ENCODE measurements at places on chromosomes 6 and 20.

DNA sequence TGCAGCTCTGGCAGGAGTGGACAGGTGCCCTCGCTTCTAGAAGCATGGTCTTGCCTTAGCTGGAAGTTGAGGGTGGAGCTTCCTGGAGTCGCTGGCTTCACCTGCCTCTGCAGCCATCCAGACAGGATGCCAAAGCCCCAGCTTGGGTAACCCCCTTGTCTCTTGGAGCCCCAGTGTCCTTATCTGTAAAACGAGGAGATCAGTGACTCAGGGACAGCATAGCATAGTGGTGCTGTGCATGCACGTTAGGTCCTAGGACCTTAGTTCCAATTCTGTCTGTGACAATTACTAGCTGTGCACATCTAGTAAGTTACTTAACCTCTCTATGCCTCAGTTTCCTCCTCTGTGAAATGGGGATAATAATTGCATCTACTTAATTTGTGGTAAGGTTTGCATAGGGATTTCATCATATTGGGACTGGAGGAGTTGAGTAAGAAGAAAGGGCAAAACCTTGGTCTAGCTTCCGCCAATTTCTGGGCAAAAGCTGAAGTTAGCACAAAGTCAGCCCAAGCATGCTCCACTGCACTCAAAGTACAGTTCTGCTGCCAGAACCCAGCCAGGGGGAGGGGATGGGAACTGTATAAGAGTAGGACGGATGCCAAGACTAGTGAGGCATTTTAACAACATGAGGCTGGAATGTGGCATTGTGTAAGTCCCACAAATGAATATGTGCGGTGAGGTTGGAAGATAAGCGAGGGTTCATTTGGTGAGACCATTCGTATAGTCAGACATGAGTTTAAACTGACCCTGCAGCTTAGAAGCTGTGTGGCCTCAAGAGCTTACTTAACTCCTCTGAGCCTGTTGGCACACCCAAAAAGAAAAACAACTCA is 24.5 kb downstream of the TOX2 start:
- no peak for DNase-seq

GRCh38 chr20:60581606-60582115 is 623.4 kb downstream of the CDH26 start:
- DNase-seq, result no peak

GRCh38 chr6:117595099-117595923 is 7.0 kb downstream of the GOPC start:
- DNase-seq, result no peak

- DNase-seq, result no peak
These were observed 79.7 kb downstream of the GRM4 start for GRCh38 chr6:34066218-34066571.

- no peak for DNase-seq
These were observed 54.0 kb upstream of the REV3L start for GRCh38 chr6:111536910-111537527.

GRCh38 chr6:111176760-111177099 is 89.4 kb downstream of the SLC16A10 start:
- no peak for DNase-seq

GRCh38 chr6:75109765-75110164 is 96.1 kb downstream of the COL12A1 start:
- no peak for DNase-seq

All from stimulated activated CD4-positive, alpha-beta T cell treated with anti-CD3 and anti-CD28 coated beads, Interleukin-15, amount 100 ng/mL, for 1 hour (primary cell).